ENCODE measurements at places on chromosomes 11 and 22.

GRCh38 chr22:46538814-46539160, 1.4 kb upstream of the CELSR1 start:
- DNase-seq = no peak

- DNase-seq = peak; percentile 31
Measured at GRCh38 chr11:95849087-95849825, 59.0 kb downstream of the CEP57 start.

- DNase-seq = no peak
Measured at GRCh38 chr11:93497596-93497995, 45.6 kb downstream of the SMCO4 start.

DNA sequence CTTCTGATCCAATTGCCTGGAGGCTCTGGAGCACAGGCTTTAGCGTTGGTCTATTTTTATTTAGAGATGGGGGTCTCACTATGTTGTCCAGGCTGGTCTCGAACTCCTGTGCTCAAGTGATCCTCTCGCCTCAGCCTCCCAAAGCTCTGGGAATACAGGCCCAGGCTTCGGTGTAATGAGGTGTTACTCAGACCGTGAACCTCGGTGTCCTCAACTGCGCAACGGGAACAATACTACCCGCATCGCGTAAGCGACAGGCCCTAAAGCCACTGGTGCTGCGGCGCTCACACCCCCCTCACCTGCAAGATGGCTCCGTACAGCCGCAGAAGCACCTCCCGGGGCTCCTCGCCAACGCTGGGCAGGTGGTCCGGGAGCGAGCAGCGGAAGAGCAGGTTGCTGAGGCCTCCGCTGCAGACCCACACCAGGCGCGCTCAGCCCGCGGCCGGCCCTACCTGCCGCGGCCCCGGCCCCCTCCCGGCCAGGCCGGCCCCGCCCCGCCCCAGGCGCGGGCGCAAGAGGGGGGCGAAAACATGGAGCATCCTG, 628 bp downstream of the CHKB start:
- no peak for DNase-seq

DNA sequence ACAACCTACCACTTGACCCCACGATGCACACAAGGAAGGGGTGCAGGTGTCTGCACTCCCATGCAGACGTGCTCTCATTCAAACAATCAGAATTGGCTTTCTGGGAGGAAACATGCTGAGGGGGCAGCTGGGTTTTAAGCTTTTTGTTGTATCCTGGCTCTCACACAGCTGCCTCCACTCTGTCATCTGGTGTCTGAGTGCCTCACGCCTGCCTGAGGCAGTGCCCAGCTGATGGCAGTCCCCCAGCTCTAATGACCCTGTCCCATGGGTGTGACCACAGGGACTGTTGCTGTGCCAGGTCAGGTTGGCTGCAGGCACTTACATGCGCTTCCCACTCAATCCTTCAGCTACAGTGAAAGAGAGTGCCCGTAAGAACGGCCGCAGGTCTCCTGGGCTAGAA, 53.7 kb downstream of the ARFGAP3 start:
- no peak for DNase-seq

GRCh38 chr11:119726150-119726553, 2.8 kb downstream of the NECTIN1 start:
- no peak for DNase-seq

- no peak for DNase-seq
Measured at GRCh38 chr22:47168441-47168840, 406.0 kb downstream of the TBC1D22A start.

DNA sequence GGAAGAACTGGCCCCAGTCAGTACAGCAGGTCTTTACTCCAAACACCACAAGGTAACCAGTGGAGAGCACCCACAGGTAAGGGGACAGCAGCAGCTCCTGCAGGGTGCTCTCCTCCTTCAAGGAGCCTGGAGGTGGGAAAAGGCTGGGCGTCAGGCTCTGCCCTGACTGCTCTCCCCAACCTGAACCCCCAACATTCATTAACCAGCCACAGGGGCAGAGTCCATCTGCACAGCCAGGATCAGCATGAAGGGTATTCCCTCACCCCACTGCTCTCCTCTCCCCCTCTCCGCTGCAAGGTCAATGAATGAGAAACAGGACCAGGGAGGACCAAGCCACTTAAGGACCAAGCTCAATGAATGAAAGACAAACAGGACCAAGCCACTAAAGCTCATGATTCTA, 3.7 kb downstream of the SLC37A4 start:
- DNase-seq = no peak

DNA sequence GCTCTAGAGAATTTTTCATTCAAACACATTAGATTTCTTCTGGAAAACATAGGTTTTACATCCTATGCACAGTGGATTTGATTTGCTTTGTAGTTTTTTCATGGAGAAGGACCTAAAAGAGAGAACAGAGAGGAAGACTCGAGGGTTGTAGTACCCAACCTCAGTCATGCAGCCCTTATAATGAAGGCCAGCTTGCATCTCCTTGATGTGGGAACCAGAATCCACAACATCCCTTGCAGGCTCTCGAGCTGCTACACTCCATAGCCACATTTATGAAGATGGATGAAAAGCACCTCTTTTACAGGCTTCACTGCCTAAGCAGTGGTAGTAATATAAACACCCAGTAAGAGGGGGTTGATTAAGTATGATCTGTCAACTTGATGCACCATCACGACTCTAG, 9.5 kb upstream of the OR5B12 start:
- no peak for DNase-seq

GRCh38 chr11:11514246-11514645, 107.6 kb downstream of the GALNT18 start:
- no peak for DNase-seq

DNA sequence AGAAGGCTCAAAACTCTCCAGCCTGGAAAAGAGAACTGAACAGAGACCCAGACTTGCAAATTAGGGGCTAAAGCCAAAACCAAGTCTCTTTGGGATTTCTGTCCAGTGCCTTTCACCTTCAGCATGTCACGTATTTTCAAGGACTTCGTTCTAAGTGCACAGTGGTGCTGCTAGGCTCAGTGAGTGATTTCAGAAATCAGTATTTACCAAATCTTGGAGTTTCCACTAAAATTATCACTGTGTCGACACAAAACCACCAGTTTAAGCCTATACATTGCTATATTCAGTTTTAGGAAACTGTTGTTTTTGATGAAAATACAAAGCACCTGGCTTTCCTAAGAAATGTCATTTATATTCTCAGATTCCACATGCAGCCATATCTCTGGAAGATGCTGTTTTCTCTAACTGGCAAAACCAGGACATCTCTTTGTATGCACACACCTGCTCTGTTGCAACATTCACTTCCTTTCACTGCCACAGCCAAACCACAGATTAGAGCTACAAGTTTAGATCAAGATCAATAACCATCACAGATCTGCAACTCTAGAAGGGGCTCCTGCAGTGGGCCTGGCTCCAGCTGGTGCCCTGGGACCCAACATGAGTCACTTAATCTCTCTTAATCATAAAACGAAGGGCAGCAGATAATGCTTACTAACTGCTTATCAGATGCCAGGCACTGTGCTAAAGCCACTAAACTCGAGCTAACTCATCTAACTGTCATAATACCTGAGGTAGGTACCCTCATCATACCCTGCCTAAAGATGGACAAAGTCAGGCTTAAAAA, 22.3 kb downstream of the SMCO4 start:
- DNase-seq = no peak

GRCh38 chr11:48099916-48100446, 116.6 kb upstream of the OR4B1 start:
- DNase-seq = no peak

DNA sequence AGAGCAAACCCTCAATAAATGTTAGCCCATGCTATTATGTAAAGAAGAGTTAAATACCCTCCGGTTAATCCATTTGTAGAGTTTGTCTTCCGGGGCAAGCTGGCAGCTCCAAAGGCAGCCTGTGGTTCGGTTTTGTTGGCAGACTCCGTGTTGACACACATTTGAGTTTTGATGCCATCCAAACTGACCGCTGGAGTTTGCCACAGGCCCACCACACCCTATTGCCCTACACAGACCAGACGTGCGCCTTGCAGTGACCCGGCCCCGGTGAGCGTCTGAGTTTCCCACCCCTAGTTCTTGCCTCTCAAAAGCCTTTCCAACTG, 25.1 kb downstream of the ELFN2 start:
- DNase-seq = no peak

DNA sequence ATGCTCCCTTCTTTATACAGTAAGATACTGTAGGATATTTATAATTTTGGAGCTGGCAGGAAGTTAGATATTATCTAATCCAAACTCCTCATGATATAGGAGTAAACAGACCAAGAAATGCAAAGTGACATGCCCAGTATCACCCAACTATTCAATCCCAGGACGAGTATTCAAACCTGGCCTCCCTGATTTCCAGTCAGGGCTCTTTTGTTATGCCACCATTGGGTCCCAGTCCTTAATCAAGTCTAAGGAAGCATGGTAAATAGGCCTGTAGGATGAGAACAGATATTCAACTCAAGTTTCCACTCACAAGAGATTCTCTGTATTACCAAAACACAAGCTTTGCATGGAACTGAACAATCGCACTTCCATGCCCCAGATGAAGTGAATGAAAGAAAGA, 484.0 kb upstream of the API5 start:
- no peak for DNase-seq

- no peak for DNase-seq
Measured at GRCh38 chr22:37283393-37283937, 1.2 kb downstream of the CYTH4 start.

GRCh38 chr11:117851106-117851505, 25.4 kb downstream of the FXYD6 start:
- peak; percentile 24 for DNase-seq

DNA sequence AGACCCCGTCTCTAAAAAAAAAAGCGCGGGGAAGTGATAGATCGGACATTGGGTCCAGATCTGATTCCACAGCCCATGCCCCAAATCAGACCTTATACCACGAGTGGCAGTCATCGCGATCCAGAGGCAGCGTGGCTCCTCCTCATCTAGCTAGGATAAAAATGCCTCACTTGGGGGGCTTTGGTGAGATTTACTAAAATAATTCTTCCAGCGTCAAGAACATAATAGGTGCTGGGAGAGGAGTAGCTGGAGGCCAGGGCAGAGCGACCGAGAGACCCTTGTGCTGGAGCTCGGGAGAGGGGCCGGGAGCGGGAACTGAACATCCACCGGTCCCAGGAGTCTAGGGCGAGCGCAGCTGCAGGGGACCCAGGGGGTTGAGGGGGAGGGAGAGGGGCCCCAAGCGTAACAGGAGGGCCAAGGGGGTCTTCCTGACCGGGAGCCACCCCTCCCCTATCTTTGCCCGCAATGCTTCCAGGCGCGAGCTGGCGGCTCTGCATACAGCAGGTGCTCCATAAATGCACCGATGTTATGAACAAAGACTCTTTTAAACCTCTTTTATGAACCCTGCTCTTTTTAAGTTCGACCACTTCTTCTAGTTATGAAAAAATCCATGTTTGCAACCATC, 823 bp upstream of the CPT1A start:
- no peak for DNase-seq

- DNase-seq = no peak
Measured at GRCh38 chr11:28223577-28223976, 115.4 kb downstream of the METTL15 start.

DNA sequence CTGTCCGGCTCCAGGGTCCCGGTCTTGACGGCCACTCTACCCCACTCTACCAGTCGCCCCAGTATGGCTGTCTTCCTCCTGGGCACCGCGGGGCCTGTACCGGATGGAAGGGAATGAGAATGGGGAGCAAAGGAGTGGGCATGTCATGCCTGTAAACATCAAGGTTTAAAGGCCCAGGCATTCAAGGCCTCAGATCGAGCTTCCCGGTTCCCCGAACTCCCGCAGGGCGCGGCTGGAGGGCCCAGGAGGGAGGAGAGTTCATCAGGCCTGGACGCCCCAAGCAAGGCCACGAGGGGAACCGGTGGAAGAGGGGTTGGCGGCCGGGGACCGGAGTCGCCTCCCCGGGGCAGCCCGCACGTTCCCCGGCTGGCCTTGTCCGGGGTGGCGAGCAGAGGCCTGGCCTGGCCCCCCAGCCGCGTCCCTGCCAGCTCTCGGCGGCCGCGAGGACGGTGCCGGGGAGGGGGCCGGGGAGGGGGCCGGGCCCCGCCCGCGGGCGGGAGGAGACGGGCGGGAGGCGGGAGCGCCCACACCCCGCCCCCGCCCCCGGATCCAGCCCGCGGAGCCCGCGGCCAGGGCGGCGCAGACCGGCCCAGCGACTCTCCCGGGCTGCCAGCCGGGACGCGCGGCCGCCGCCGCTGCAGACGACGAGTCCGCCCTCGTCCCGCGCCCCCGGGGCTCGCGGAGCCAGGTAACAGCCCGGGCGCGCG, at the start of gene CDC42EP1:
CDC42EP1 (plus strand) TSS at position 580 of the 707 bp plus-strand sequence. CDS start 5,870 bp downstream, outside the sequence.
- no peak for DNase-seq

DNA sequence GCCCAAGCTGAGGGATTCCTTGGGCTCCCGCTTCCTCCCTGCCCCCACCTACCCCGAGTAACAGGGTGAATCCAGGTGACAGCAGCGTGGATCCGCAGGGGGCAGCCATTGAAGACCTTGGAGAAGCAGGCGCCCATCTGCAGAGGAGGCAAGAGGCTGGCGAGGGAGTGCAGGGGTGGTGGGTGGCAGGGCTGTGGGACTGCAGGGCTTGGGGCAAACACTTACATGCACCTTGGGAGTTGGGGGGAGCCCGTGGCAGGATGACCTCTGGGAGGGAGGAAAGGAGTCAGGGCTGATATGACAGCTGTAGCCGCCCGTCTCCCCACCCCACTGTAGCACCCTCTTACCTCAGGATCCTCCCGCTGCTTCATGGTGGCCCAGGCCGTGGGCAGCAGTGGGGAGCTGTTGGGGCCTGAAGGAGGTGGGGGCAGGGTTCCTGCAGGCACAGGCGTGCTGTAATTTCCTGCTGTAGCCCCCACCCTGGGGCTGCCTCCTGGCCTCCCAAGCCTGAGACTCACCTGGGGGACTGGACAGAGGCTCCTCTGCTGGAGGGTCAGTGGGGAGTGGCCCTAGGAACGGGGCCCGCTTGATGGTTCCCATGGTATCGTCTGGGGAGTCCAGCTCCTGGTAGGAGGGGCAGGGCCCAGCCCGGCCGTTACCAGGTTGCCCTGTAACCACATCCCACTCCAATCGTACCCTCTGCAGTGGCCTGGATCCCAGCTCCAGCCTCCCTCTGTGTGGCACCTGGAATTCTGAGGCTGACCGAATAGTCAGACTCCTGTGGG, 6.1 kb downstream of the MAP4K2 start:
- no peak for DNase-seq

GRCh38 chr11:121645596-121645995, 192.8 kb upstream of the SORL1-AS1 start:
- DNase-seq = no peak

DNA sequence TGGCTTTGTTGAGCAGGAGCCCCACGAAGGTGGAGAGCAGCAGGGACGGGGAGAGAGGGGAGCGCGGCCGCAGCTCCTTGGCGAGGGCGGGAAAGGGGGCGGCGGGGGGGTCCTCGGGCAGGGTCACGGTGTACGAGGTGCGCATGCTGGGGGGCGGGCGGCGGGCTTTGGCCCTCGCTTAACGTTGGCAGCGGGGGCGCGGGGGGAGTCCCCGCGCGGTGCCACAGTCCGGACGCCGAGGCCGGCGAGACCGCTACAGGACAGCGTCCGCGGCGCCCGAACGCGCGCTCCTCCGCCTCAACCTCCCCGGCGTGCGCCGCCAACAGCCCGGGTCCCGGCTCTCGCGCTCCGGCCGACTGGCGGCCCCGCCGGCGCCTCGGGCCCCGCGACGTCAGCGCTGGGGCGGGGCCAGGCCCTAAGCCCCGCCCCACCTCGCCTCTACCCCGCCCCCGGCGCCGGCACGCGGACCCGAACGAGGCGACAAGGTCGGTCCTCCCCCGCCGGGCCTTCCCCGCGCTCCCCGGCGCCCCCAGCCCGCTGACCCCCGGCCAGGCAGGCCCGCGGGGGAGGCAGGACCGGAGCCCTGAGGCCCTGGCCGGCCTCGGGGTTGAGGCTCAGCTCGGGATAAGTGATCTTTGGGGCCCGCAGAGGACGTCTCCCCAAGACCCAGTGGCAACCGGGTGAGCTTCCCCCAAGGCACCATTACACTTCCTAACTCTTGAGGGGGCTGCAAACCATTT, 17.5 kb downstream of the USP2 start:
- DNase-seq = no peak

GRCh38 chr22:42764895-42765363, 44.3 kb upstream of the A4GALT start:
- DNase-seq = no peak
